Aortic smooth muscle cell (primary cell): ENCODE measurements at places on chromosomes 2 and 18. TPM values are rescaled to one million over a fixed set of nuclear protein-coding genes. Genes with fewer than 3 reads are reported as not detected.

Gene INHA
- total RNA-seq = 0.13 and 0.25 TPM in 2 replicates

Gene ERFE
- total RNA-seq = 0.92 and 0.99 TPM in 2 replicates

Gene CYBRD1
- total RNA-seq = 250 and 347 TPM in 2 replicates

Gene UGT1A7
- not detected in 2 replicates for total RNA-seq

Gene ADAM23
- 4.6 and 7.7 TPM in 2 replicates for total RNA-seq
